H54 (cell line): ENCODE measurements at places on chromosomes 2 and 18.

- no peak for DNase-seq
These were observed 68.3 kb downstream of the VWA3B start for GRCh38 chr2:98155291-98155690.

- DNase-seq = no peak
These were observed 64.8 kb downstream of the TNFRSF11A start for GRCh38 chr18:62389761-62390481.

- no peak for DNase-seq
These were observed 846.9 kb upstream of the ACVR2A start for GRCh38 chr2:146997945-146998344.

DNA sequence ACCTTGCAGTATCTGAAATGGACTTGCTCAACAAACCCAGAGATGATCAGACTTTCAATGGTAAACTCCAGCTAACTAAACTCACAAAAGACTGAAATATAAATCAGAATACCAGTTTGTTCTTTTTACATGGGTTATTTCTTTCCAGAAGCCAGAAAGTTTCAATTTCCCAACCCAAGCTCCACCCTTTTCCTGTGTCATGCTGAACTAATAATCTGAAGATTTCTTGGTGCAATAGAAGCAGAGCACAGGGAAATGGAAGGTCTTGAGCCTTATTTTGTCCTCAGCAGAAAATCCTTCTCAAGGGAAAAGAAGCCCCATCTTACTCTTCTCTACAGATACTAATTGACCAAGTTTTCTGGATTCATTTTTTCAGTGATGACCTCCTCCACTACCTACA is 93.3 kb upstream of the PAPOLG start:
- no peak for DNase-seq
